ENCODE measurements at places on chromosomes 1 and 21.
A peak's percentile ranks its signal among the peaks of the same experiment; 100 is the strongest.

GRCh38 chr1:219120624-219121544 is 52.8 kb upstream of the LYPLAL1 start:
- peak; percentile 10 for DNase-seq

DNA sequence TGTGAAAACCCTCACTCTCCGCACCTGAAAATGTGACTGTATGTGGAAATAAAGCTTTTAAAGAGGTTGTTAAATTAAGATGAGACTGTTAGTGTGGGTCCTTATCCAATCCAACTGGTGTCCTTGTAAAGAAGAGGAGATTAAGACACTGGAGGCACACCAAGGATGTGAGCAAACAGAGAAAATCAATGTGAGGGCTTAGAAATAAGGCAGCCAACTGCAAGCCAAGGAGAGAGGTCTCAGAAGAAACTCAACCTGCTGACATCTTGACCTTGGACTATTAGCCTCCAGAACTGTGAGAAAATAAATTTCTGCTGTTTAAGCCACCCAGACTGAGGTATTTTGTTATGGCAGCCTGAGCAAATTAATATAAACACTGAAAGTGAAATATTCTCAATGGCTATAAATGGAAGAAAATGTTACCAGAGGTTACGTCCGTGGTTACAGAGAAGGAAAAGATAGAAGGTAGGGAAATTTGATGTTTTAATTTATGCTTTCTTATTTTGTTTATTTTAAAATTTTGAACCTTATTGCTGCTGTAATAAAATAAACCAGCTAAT is 22.4 kb upstream of the WLS start:
- no peak for DNase-seq

GRCh38 chr1:16178596-16179497 is 23.0 kb upstream of the EPHA2 start:
- no peak for DNase-seq

- no peak for DNase-seq
These were observed 29.2 kb downstream of the ST7L start for GRCh38 chr1:112589766-112590165.

GRCh38 chr1:60428127-60428526 is 354.6 kb upstream of the C1orf87 start:
- no peak for DNase-seq

DNA sequence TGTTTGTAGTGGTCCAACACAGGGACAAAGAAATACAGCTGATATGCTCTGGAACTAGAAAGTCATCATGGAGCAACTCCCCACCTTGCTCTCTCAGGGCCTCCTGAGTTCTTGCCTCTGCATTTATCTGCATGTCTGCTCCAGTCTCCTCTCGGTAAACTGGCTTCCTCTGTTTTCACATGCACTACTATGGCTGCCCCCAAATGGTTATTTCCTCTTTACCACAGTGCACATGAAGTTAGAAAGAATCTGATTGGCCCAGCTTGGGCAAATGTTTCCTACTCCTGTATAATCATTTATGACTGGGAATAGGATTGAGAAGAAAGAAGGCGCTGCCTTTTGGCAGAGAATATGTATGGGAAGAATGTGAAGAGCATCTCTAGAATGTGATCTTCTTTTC is 16.5 kb upstream of the PSMB2 start:
- no peak for DNase-seq

GRCh38 chr1:22949822-22950331 is 22.8 kb downstream of the LACTBL1 start:
- DNase-seq, result no peak

- no peak for DNase-seq
These were observed 20.2 kb upstream of the ZBTB21 start for GRCh38 chr21:42030311-42030710.

DNA sequence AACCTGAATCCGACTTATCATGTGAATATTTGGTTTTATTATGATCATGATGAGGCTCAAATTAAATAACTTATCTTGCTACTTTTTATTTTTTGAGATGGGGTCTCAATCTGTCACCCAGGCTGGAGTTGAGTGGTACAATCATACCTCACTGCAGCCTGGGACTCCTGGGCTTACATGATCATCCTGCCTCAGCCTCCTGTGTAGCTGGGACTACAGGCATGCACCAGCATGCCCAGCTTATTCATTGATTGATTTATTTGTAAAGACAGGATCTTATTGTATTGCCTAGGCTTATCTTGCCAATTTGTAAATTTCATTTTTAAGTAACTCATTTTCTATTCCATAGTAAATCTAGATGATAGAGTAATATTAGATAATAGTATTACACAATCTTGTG is 84.3 kb downstream of the COL11A1 start:
- DNase-seq, result no peak

- DNase-seq, result no peak
These were observed 154.5 kb downstream of the DENND1B start for GRCh38 chr1:197620714-197621163.

DNA sequence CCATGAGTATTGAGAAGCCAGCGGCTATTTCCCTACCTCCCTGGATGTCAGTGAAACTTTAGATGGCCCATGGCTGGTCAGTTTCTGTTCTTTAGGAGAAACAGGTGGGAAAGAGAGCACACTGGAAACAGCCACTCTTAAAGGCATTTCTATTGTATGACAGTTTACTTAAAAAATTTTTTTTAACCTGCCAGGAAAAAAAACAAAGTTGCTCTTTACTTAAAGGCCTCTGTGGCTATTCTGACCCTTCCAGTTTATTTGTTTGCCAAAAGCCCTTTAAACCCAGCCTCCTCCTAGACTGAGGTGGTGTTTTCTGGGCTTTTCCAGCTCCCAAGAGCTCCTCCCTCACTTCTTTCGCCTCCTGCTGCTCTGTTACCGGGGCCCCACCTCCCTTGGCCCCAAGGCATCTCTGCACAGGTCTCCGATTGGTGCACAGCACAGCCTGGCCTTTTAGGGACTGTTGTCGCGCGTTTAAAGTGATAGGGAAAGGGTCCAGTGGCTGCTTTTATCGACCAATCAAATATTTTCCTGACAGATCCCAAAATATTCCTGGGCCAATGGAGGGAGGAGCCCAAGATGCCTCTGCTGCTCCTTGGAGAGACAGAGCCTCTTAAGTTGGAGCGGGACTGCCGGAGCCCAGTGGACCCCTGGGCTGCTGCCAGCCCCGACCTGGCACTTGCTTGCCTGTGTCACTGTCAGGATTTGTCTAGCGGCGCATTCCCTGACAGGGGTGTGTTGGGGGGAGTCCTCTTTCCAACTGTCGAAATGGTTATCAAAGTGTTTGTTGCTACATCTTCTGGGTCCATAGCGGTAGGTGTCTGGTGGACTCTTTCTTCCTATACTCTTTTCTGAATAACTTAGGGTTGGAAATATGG is at the start of gene SH3BGR:
TSS of gene SH3BGR (plus strand) at position 639 of the 875 bp plus-strand sequence. CDS start at position 766, 127 bp downstream.
- DNase-seq, result peak; percentile 25

DNA sequence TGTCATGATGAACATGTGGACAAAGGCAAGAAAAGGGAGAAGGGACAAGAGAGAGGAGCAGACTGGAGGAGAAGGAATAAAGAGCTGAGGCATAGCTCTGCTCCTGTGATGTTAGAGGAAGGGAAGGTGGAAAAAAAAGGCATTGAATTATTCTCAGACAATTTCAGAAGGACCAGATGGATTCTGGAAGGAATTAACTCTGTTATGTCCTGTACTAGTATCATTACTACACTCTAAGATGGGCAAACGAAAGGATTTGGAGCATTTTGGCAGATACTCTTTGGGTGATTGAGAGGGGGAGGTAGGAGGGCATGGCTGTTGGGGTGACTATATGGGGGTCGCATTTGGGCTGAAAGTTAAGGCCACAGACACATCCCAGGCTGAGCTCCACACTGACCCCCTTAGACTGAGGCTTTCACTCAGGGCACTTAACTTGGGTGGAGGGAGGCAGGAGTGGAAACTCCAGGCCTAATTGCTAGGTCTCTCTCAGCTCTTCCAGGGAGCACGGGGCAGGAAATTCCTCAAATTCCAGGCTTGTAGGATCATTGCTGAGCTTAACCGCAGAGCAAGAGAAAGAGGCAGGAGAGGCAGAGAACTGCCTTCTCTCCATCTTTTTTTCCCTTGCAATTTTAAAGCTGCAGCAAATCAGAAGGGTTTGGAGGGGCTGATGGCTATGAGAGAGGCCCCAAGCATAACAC is 25.9 kb downstream of the KIRREL1 start:
- peak; percentile 66 for DNase-seq

DNA sequence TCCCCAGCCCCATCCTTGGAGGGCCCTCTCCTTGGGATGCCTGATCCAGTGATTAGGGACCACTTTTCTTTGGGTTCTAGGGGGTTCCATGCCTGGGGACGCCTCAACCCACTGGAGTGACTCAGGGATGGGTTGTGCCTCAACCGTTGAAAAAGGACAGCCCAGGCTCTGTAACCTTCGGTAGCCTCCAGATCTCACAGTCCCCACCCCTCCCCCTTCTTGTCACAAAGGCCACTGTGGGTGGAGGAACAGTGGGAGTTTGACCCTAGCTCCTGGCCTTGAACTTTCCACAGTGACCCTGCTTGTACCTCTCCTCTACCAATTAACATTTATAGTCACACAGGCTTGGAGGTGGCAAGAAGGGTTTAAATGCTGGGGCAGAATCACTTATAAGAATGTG is 2.6 kb upstream of the RORC start:
- DNase-seq, result no peak

- DNase-seq, result no peak
These were observed 4.3 kb upstream of the CHI3L2 start for GRCh38 chr1:111223126-111223685.

GRCh38 chr1:180152588-180152987 is 2.1 kb upstream of the QSOX1 start:
- no peak for DNase-seq

Data from right kidney (tissue), 9 donors.